Right kidney (tissue), 9 donors: ENCODE measurements at places on chromosomes 4 and X.

GRCh38 chrX:56284269-56284668 is 52.1 kb downstream of the KLF8 start:
- DNase-seq = no peak

GRCh38 chr4:162356181-162356580 is 192.4 kb upstream of the FSTL5 start:
- no peak for DNase-seq

- DNase-seq = no peak
Measured at GRCh38 chrX:154372612-154373022, 1.8 kb downstream of the FLNA start.

DNA sequence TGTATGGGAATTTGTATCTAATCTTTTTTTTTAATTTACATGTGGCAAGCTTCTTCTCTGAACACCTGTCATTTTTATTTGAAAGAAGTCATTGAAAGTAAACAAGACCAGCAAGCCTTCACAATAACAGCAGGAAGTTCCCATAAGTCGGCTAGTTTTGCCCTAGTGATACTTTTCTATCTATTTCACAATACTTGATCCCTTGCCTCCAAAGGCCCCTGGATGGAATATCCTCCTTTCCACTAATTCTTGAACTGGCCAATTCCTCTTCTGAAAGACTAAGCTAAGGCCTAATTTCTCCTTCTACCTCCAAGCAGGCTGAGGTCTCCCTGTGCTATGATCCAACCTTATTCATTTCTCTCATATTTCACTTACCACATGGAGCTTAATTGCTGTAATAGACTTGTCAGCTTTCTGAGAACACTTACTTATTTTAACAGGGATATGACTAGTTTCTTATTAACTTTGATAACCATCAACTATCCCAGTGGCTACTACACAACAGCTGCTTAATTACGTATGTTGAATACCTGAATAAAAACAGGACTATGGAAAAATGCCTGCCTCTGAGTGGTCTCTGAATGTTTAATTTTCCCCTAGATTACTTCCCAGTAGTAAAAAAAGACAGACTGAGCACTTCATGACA is 194.2 kb downstream of the MAD2L1 start:
- no peak for DNase-seq

DNA sequence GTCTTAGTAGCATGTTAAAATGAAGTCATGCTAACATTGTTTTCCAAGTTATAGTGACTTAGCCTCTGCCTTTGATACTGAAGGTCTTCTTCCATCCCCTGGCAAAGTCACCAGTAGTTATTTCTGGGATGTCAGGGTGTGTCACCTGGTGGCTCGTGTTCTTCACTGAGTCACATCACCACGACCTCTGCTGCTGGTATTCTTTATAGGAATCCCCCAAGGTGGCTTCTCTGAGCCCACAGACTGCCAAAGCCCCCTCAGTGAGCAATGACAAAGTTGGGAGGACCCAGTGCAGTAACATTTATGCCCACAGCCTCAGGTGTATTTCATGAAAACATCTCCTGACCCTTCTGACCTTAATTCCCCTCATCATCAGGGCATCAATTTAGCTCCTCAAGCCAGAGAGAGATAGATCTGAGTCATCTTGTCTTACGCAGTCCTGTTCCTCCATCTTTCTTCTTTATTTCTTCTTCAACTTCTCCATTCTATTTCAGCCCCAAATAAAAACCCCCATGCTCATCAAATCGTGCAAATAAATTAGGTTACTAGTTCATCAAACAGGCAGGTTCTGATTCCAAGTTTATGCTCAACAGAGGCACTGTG is 29.3 kb upstream of the GPRIN3 start:
- DNase-seq = no peak

DNA sequence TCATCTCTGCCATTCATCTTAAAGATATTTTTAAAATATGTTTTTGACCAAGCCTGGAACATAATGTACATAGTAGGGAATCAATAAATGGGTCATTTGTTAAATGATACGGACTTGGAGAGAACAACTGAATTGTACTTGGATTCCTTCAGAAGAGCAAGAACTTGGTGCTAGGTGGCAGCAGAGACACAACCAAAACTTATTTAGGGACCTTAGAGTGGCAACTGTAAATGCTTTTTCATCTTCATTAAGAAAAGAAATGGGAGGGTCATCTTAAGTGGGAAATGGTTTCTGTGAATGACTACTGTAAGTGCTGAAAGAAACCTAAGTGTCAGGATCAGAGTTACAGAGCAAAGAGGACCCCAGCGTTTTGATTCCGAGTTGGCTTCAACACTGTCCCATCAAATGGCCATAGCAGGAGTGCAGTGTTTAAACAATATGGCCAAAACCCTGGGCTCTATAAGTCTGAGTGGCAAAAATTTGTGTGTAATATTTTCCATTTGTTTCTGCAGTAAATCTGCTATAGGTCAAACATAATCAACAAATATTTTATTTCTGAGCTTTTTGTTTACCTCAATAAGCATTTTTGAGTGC is 213.6 kb downstream of the PALLD start:
- no peak for DNase-seq

- no peak for DNase-seq
Measured at GRCh38 chr4:184115399-184115798, 102.3 kb downstream of the ENPP6 start.

DNA sequence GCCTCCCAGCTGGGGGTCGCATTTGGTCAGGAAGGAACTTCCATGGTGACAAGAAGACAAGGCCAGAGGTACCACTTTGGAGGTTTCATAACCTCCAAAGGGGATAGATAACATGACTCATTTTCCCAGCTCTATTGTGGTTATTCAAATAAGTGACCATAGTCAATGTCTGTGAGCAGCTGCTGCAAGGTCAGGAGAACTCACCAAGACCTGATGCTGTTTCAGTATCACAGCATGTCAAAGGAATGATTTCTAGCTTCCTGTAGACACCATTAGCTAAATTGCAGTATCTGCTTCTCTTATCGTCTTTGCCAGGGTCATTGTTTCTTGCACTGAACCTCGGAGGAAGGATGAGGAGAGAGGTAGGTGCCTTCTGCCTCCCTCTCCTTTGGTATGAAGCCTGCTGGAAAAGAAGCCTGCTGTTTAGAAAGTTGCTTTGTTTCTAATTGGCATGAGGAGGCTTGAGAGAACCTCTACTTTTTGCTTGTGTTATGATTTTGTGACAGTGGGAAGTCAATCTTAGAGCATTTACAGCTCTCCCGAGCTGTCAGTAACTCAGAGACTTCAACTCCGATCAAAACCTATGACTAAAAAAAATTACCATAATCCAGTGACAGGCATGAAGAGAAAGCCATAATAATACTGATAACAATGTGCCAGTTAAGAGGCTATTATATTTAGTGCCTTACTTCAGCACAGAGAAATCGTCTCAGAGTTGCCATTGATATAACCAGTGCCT is 38.0 kb upstream of the GATB start:
- no peak for DNase-seq

GRCh38 chr4:26877961-26878360 is 17.3 kb downstream of the STIM2 start:
- no peak for DNase-seq

DNA sequence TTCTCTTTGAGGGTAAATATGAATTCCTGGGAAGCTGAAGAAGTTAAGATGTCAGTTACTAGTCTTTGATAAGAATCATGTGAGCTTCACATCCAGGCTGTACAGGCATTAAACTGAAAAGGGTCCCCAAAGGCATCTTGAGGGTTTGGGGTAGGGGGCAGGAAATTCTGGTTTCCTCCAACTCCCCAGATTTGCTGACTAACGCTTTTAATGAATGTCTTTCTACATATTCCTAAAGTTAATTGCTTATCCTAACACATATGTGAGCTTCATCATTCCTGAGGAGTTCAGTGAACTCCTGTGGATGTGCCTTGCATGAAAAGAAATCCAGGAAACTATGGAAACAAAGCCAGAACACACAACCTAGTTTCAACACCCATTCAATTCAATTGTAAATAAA is 73.8 kb upstream of the GAB1 start:
- DNase-seq = no peak

GRCh38 chrX:14837155-14837554 is 35.7 kb downstream of the FANCB start:
- no peak for DNase-seq

DNA sequence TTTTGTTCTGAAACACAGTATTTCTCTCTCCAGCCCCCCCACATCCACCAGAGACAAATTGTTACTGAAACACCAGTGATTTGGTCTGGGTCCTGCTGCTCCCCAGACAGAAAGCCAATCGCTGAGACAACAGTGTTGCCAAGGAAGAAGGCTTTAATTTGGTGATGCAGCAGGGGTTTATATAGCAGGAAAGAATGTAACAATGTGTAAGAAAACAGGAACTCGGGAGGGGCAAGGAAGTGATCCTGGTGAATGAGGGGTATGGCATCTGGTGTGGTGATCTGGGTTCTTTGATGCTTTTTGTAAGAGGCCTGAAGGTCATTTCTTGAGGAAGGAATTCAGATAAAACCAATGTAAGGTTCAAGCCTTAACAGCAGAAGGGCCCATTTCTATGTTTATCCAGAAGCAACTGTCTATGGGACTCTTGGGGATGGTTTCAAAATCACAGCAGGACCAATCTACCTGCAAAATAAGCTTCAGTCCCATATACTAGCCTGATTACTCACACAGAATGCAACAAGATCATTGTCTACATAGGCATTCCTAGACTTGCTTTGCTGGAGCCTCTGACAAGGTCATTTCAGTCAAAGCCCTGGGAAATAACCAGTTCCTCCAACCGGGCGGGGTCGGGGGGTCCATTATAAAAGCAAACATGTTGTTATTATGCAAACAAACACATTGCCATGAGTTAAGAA is 445.2 kb upstream of the ZFP42 start:
- no peak for DNase-seq
